ENCODE measurements at places on chromosomes 3 and 15.

GRCh38 chr15:61336026-61336638 is 107.0 kb upstream of the RORA start:
- DNase-seq = no peak

DNA sequence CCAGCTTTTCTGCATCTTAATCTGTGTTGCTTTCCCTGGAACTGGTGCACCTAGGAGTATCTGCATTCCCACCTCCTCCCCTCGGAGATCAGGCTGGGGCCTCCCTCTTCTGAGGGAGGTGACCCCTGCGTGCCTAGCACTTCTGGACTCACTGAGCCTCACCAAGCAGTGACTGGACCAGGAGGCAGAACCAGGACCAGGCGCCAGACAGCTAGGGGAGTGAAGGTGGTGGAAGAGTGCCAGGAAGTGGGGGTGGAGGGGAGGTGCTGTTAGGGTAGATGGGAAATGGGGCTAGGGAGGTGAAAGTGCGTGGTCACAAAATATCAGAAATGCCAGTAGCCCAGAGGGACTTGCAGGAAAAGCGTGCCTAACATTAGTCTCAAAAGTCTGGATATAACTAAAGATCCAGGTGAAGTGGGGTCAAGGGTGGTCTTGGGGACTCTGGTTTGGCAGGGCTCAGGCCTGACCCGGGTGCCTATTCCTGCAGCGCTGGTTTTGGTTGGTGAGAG is 1.2 kb downstream of the DUOXA2 start:
- no peak for DNase-seq

GRCh38 chr3:57778494-57778893 is 22.4 kb downstream of the SLMAP start:
- no peak for DNase-seq

DNA sequence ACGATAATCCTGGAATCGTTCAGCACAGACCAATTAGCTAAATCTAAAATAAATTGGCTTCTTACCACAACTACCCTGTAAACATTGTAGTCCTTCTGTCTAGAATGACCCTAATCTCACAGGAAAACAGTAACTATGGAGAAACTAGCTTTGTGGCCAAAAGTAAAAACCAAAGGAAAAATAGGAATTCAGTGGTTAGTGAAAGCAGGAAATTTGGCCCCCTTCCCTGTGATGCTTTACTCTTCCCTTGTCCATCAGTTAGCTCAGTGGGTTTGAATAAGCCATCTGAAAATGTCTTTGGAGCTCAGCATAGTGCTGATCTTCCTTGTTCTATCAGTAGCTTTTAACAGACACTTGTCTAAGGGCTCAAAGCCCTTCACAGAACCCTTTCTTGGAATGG is 1.6 kb downstream of the NMD3 start:
- no peak for DNase-seq

GRCh38 chr3:95277613-95278012 is 1214.8 kb downstream of the NSUN3 start:
- no peak for DNase-seq

DNA sequence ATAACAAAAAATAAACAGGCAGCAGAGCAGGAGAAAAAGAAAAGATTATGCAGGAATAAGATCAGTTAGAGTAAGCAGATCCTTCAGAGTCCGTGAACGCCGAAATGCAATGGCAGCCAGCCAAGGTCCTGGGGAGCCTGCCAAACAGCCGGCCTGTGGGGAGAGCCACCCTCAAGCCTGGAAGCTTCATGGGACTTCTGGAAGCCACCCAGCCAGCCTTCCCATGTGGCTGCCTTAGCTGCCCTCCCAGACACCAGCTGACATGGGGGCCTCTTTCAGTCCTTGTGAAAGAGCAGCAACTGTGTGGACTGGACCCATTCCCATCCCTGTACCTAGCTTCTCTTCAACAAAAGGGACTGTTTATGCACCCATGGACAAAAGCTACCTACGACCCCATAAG is 64.9 kb upstream of the RAD18 start:
- peak; percentile 89 for DNase-seq

DNA sequence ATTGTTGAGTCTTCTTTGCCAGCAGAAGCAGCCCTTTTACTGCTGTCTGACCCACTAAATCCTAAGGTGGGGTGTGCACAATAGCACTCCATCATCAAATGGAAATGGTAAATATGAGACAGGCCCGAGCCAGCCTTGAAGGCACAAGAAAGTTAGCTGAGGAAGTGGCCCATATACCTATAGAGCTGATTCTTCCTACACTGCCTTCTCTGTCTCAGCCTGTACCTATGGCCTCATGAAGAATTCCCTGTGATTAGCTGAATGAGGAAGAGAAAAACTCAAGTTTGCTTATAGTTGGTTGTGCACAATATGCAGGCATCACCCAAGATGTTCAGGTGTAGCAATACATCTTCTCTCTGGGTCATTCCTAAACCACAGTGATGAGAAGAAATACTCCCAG is 31.7 kb upstream of the XCR1 start:
- DNase-seq = no peak

DNA sequence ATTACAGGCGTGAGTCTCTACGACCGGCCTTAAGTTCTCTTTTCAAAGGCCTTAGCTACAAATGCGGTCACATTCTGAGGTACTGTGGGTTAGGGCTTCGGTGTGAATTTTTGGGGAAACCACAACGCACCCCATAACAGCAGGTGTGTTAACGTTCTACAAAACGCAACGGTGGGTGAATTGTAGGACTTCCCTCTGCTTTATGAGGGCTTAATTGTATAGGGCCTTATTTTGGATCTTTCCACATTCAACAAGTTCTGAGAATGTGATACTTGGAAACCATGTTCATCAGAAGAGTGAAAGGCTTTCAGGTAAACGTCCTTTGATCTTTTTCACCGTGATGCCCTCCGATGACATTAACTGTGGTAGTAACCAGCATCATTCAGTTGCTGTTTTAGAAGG is 998.6 kb upstream of the CFAP20DC start:
- no peak for DNase-seq

Data from Ammon's horn (tissue), 1 donor.